ENCODE measurements at places on chromosomes 1 and 21. TPM values are rescaled to one million over a fixed set of nuclear protein-coding genes. Genes with fewer than 3 reads are reported as not detected.

Gene PYHIN1
- total RNA-seq = 2.4 TPM

Gene NHLH2
- 0.18 TPM for total RNA-seq

Gene SLC6A9
- total RNA-seq = 9.8 TPM

Gene CAMK2N1
- total RNA-seq = 32.5 TPM

Gene HRNR
- not detected for total RNA-seq

Gene NHLH1
- 0.18 TPM for total RNA-seq

Gene EMC1
- 52.7 TPM for total RNA-seq

Gene LCE1C
- not detected for total RNA-seq

- no peak for DNase-seq
Measured at GRCh38 chr1:150876119-150876454, 312 bp downstream of the ARNT start.

DNA sequence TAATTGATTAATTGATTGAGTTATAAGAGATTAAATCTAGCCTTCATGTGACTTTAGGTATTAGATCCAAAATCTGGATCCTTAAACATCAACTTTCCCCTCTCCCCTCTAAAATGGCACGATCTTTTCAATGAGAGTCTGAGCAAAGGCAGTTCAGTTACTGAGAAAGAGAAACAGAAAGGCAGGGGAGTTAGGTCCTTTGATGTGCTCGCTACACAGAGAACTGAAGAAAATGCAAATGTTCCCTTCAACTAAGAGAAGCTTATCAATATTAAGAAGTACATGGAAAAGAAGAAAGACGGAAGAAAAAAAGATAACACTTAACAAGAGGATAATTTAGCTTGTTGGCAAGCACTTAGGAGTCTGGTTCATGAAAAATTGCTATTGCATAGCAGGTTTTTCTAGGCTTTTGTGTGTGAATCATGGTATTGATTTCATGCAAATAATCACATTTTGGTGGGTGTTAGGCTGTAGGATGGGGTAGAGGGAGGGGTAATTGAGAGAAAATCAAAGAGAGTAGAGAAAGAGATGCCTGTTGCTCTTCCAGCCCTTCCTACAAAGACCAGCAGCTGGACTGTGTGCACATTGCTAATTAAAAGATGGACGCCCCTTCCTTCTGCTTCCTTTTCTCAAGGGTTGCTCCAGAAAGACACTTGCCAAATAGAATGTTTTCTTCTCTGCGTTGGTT is 307.6 kb upstream of the PLXNA2 start:
- no peak for DNase-seq

- no peak for DNase-seq
Measured at GRCh38 chr1:75519651-75520427, 91.1 kb downstream of the SLC44A5 start.

DNA sequence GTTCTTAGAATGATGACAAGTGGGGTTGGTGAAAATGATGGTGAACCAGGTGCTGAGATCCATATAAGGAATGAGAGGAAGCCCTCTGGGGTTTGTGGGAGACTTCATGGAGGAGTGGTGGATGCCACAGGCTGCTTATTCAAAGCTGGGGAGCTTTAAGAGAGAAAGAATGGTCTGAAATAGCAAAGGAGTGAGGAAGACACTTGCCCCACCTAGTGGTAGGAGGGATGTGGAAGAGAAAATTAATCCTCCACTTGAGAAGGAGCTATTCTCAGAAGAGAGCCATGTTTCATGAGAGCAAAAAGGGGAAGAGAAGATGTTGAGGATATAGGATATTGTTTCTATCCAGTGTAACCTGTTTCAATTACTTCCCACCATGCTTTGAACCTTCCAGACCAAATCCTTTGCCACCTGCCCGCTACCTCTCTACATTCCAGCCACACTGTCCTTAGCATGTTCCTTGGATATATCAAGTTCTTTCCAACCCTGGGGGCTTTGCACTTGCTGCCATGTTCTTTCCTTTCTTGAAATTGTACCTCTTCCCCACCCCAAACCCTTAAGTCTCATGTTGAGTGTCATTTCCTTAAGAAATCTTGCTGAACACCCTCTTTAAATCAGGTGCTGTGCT is 19.6 kb upstream of the ZNF648 start:
- DNase-seq = peak; percentile 60

GRCh38 chr1:178684542-178685000 is 40.5 kb upstream of the RALGPS2 start:
- no peak for DNase-seq

DNA sequence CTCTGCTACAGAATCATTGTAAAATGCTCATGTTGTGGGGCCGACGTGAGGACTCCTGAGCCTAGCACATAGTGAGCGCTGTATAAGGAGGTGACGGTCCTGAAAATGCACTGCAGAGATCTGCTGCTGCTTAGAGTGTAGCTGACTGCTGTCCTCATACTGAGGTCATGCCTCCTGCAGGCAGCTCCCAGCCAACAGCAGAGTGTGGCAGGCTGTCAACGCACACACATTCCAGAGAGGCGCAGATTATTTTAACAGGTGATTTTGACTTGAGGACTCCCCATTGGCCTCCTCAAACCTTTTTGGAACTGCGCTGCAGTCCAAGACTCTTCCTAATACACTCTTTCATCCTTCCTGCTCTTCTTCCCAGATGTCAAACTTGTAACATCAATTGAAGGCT is 119.8 kb upstream of the KCNJ6 start:
- DNase-seq = no peak

- DNase-seq = no peak
Measured at GRCh38 chr1:92066321-92066720, 8.9 kb downstream of the SETSIP start.

- no peak for DNase-seq
Measured at GRCh38 chr1:100053727-100054126, 79.0 kb downstream of the SASS6 start.

DNA sequence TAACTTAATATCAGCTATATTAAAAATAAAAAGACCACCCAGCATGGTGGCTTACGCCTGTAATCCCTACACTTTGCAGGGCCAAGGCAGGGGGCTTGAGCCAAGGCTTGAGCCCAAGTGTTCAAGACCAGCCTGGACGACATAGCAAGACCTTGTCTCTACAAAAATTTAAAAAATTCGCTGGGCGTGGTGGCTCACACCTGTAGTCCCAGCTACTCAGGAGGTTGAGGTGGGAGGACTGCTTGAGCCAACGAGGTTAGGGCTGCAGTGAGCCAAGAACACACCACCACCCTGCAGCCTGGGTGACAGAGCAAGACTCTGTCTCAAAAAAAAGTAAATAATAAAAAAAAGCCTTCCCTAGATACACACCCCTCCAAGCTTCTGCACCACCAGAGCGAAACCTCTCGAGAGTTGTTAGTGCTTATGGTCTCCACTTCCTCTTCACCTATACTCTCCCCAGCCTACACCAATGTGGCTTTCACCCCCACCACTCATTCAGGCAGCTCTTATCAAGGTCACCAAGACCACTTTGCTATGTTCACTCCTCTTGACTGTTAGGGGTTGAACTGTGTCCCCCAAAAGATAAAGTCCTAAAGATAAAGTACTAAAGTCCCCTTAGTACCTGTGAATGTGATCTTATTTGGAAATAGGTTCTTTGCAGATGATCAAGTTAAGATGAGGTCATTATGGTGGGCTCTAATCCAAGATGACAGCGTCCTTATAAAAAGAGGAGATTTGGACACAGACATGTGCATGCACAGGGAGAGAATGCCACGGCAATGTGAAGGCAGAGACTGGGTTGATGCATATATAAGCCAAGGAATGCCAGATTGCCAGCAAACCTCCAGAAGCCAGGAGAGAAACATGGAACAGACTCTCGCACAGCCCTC is 6.8 kb upstream of the PPP1R15B start:
- DNase-seq = no peak

DNA sequence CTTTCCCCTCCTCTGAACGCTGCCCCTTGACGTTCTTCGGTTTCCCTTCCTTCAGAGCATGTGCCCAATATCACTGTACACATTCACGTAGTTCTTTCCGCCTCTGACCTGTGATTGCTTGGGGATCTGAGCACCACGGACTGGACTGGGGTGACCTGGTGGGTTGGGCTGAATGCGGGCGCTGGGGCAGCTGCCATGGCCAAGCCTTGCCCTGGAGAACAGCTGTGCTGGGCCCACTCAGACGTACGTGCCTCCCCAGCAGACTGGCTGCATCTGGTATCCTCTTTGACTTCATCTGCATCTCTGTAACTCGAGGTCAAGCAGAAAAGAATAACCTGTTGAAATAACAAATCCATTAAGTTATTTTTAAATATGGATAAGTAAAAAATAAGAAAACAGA is 35.1 kb upstream of the DISC1 start:
- no peak for DNase-seq

GRCh38 chr1:26772687-26773086 is 15.1 kb upstream of the PIGV start:
- DNase-seq = no peak

DNA sequence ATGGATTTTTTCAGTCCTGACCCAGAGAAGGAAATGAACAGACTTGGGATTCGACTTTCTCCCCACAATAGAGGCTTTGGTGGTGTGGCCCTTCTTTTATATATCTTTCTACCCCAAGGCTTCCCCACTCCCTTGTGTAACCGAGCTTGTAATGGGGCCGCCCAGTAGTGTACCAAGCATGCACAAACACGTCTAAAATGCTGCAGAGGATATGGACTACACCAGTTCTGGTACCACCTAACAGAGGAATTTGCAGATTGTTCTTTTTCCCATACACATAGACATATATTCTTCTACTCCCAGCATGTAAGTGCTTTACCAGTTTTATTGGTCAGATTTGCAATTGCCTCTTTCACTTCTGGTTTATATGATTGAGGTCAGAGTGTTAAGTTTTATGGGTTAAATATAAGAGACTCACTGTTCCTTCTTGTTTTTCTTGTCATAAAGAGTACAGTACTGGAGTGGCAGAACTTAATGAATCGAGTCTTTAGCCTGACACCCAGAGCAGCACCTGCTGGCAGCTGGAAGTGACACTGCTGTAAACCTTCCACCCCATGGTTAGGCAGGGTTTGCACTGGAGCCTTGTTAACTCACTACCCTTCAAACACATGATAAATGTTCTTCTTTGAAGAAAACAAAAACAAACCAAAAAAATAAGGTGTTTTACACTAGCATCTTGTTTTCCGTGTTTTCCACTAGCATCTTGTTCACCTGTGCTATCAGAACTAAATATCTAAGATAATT is 198.6 kb downstream of the PTPRC start:
- no peak for DNase-seq

DNA sequence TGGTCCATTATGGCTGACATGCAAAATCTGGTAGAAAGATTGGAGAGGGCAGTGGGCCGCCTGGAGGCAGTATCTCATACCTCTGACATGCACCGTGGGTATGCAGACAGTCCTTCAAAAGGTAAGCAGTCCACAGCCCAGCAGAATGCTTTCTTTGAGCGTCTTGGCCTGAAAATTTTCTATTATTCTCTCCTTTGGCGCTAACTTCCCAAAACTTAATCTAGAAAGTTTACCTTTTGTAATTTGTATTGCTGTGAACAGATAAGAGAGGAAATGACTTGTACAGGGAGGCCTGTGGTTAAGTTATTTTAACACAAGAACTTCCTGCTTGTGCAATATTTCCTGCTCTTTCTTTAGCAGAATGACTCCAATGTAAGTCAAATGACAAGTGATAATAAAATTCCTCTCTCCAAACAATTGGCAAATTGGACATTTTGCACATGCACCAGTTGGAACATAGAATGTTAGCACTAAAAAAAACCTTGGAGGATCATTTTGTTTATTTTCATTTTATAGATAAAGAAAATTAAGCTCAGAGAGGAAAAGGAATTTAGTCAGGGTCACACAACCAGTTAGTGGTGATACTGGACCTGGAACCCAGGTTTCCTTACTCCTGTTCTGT is 18.9 kb downstream of the CAP1 start:
- no peak for DNase-seq

- DNase-seq = no peak
Measured at GRCh38 chr1:180590889-180591288, 32.1 kb downstream of the OVAAL start.

- DNase-seq = peak; percentile 35
Measured at GRCh38 chr1:58442114-58442513, 104.4 kb downstream of the OMA1 start.

DNA sequence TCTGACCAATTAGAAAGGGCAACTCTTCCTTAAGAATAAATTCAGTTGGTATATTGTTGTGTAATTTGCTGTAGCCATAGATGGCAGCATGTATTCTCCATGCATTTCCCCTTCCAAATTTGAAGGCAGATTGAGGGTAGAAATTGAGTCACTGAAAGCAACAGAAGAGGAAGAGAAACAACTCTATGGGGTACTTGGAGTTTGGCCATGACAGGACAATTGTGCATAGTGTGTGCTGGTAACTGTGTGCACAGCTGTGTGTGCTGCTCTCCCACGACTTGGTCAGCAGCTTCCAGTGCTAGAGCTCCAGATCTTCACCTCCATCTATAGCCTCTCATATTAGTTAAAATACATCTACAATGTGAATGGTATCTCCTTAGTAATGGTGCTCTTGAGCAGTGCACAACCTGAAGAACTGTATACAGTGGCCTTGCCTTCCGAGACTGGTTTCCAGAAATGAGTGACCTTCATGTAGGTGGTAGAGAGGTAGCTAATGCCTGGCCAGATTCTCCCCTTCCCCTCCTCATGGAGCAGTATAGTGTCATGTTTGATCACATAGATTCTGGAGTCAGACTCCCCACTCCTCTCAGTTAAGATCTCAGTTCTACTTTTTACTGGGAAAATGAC is 882 bp upstream of the FCAMR start:
- DNase-seq = no peak

DNA sequence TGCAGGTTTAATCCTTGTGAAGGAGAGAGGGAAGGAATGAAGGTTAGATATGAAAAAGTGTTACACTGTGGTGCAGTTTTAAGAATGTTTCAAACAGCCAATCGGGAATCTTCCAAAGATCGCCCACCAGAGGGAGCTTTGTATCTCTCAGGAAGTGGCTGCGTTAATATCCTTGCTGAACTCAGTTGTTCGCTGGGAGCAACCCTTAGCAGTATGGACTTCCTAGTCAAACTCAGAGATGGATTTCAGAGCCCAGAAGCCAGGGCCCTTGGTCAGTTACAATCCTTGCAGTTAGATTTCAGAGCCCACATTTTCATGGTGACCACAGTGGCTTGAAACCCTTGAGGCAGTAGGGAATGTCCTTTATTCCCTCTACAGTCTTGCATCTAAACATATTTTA is 136.2 kb downstream of the NTNG1 start:
- peak; percentile 44 for DNase-seq

GRCh38 chr1:15120251-15120945 is 33.1 kb upstream of the TMEM51 start:
- DNase-seq = no peak

GRCh38 chr1:56578138-56578962 is 1.0 kb downstream of the PLPP3 start:
- peak; percentile 74 for DNase-seq

- DNase-seq = no peak
Measured at GRCh38 chr1:204842892-204843291, 27.8 kb upstream of the NFASC start.

DNA sequence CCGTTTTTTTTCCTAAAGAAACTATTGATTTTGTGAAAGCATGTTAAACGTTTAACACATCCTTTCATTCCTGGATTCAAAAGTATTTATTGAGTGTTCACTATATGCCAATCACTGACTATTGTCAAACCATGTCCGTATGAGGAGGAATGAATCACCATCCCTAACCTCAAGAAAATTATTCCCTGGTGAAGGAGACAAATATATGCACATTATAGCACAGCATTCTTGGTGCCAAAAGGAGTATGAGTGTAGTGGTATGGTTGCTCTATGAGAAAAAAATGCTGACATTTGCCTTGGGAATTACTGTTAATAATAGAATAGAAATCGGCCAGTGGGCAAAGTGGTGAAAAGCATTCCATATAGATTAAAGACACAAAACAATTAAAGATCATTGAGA is 1390.1 kb downstream of the MRPL39 start:
- DNase-seq = no peak

All from lung (tissue), 17 donors.